ENCODE measurements at places on chromosomes 2 and 18.
A peak's percentile ranks its signal among the peaks of the same experiment; 100 is the strongest.

DNA sequence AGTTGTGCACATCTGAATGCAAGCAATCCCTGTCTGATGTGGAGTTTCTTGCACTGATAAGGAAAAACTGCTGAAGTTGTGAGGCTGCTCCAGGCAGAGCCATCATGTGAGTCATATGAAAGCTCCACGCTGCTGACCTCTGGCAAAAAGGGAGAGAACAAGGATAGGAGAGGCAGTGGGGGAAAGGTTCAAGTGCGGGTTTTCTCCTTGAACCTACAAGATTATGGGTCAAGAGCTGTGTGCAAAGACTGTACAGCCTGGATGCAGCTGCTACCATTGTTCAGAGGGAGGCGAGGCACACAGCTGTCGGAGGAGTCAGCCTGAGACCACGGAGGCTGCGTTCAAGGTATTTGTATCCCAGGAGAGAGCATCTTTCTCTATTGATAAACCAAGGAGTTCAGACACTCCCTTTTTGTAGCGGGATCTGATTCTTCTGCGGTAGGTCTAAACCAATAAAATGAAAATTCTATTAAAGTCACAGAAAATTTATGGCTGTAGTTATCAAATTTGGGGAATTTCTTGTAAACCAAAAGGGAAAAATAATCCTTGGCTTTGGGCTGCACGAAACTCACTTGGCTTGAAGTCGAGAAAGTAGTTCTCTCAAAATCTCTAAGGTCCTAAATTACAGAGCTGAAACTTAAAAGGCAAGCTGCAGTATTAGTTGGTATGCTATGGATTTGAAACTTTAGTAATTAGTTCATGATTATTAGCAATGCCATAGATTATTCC lies at the start of gene CDK15:
TSS of gene CDK15 (plus strand) at position 96 of the 729 bp plus-strand sequence. CDS start at position 224, 128 bp downstream.
- DNase-seq: peak; percentile 16

DNA sequence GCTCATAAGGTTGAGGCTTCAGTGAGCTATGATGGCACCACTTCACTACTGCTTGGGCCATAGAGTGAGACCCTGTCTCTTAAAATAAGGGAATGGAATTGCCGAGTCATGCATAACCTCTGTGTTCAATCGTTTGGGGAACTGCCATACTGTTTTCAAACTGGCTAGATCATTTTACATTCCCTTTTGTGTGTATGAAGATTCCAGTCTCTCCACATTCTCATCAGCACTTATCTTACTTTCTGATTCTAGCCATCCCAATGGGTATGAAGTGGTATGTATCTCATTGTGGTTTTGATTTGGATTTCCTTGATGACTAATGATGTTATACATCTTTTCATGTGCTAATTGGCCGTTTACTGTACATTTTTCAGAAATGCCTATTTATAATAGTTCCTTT lies 23.7 kb downstream of the MARCHF7 start:
- DNase-seq: no peak

DNA sequence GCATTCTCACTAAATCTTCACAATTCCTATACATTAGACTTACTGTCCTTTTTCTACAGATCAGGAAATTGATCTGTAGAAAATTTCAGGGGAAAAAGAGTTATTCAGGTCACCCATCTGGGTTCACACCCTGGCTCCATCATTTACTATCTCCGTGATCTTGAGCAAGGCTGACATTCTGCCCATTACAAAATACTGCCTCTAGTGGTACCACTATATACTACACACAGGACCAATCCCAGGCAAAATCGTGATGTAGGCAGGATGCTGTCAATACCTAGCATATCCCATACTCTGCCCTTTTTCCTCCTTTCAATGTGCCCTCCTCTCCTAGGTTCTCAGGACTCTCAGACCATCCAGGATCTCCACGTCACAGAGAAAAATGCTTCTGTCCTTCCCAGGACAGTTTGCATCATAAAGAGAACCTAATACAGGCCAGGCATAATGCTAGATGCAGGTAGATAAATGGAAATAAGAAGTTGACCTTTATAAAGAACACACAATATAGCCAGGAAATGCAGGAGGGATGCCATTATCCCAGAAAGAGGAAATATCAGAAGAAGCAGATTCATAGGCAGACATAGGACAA lies 101.9 kb downstream of the CDH20 start:
- peak; percentile 64 for DNase-seq

DNA sequence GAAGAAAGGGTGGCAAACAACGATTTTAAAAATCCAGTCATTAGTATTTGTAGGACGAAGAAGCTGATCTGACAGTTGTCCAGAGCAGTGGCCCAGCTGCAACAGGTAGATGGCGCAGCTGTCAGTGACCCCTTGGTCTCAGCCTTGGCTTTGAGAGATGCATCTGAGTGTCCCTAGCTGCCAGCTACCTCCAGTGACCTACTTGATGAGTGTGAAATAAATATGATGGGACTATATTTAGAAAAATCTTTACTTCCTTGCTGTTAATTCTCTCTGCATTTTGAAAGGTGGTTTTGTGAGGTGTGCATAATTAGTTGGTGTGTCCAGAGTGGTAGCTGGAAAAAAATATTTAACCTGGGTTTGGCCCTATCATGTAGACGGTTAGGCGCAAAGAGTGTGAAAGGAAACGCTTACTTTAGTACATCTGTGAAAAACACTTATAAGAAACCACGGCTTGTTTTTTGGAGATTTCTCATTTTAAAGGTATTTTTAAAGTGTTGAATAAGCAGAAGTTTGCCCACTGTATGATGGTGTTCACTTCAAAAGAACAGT lies 963 bp downstream of the INPP1 start:
- peak; percentile 78 for DNase-seq

GRCh38 chr2:85579266-85579935 lies 2.0 kb downstream of the VAMP8 start:
- DNase-seq: peak; percentile 95

- DNase-seq: no peak
Measured at GRCh38 chr2:186059096-186059495, 320.5 kb downstream of the FSIP2 start.

DNA sequence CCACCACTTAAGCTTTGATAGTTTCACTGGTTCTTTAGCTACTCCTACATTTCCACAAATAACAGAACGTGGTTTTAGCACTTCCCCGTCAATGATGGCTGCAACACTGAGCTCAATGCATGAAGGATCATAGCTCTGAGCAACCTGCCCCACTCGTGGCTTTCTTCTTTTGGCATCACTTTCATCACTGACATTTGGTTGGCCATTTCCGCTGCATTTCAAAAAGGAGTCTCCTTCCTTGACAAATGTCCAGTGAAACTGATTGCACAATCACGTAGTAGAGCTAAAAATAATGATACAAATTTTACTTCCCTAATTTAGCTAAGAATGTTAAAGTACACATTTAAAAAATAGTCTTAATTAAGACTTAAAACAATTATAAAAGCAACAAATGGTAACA lies 205.2 kb upstream of the HDAC4 start:
- no peak for DNase-seq

DNA sequence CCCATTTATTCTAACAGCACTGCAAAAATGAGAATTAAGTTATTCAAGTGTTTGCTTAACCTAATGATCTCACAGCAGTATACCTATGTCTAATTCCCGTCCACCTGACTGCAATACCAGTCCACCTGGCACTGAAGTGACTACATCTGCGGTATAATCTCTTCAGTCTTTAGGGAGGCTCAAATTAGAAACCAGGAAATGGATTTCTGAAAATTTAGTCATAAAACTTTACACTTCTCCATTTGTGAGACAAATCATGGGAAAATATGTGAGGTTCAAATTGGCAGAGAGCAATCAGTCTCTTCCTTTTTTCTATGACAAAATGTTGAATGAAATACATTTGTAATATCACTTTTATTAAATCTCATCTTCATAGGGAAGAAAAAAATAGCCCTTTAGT lies 33.0 kb downstream of the FTCDNL1 start:
- no peak for DNase-seq
